Glutamatergic neuron (in vitro differentiated cells): ENCODE measurements at places on chromosomes 7 and 10. TPM values are rescaled to one million over a fixed set of nuclear protein-coding genes. Genes with fewer than 3 reads are reported as not detected.

The IL2RA gene
- not detected for total RNA-seq

The IDI2 gene
- not detected for total RNA-seq

The SPDYE2 gene
- not detected for total RNA-seq

The PLCE1 gene
- total RNA-seq = 0.25 TPM

The GLI3 gene
- total RNA-seq = 2.9 TPM

The ERVW-1 gene
- total RNA-seq = not detected

The RAMP3 gene
- not detected for total RNA-seq

The FAM237B gene
- not detected for total RNA-seq

The AASS gene
- total RNA-seq = 37.0 TPM

The INHBA gene
- total RNA-seq = not detected

The AKR1D1 gene
- not detected for total RNA-seq

The FAM107B gene
- 88.6 TPM for total RNA-seq

The OPN1SW gene
- not detected for total RNA-seq

The NACAD gene
- total RNA-seq = 125 TPM

The GJD4 gene
- total RNA-seq = not detected

The CLDN4 gene
- total RNA-seq = 0.54 TPM

The KLLN gene
- total RNA-seq = 0.27 TPM

The SPDYE8 gene
- total RNA-seq = not detected

The CDC14C gene
- total RNA-seq = not detected

The OR2A1 gene
- not detected for total RNA-seq

The C1GALT1 gene
- 15.3 TPM for total RNA-seq

The AIFM2 gene
- total RNA-seq = 0.74 TPM

The MUC12 gene
- total RNA-seq = 1.0 TPM
